HTR-8/SVneo (cell line): ENCODE measurements at places on chromosomes 12 and 14.

DNA sequence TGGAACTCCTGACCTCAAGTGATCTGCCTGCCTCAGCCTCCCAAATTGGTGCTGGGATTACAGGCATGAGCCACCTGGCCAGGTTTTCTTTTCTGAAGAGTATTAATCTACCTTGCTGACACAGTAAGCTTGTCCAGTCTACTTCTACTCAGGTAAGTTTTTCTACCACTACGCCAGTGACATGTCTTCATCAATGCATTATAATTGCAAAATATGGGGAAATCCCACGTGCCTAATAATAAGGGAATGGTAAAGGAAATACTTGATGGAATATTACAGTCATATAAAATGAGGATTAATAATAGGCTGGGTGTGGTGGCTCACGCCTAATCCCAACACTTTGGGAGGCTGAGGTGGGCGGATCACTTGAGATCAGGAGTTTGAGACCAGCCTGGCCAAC is 62.3 kb downstream of the RAB35 start:
- DNase-seq, result no peak

DNA sequence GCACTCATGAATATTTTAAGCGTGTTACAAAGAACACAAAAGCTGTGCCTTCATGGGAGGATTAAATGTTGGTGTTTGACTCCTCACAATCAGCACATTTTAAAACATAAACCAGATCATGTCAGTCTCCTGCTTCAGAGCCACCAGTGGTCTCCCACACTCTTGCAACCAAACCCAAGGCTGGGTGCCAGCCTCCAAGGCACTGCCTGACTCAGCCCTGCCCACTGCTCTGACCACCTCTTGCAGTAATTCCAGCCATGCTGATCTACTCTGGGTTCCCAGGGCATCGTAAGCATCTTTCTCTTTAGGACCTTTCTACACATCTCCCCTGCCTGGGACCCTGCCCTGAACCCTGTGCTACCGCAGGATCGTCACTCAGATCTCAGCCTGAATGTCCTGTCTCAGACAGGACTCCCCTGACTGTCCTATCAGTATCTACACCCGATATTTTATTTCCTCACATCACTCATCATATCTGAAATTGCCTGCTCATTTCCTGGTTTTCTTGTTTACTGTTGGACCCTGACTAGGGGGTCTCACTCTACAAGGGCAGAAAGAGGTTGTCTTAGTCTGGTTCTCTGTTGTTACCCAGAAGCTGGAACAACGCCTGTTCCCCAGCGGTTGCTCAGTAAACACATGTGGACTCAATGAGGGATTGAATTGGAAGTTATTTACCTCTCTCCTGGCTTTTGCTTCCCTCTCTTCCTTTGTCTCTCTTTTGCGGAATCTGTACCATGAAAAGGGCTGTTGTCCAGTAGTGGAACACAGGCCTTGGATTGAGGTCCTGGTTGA is 449.8 kb downstream of the RAD51B start:
- DNase-seq, result no peak

DNA sequence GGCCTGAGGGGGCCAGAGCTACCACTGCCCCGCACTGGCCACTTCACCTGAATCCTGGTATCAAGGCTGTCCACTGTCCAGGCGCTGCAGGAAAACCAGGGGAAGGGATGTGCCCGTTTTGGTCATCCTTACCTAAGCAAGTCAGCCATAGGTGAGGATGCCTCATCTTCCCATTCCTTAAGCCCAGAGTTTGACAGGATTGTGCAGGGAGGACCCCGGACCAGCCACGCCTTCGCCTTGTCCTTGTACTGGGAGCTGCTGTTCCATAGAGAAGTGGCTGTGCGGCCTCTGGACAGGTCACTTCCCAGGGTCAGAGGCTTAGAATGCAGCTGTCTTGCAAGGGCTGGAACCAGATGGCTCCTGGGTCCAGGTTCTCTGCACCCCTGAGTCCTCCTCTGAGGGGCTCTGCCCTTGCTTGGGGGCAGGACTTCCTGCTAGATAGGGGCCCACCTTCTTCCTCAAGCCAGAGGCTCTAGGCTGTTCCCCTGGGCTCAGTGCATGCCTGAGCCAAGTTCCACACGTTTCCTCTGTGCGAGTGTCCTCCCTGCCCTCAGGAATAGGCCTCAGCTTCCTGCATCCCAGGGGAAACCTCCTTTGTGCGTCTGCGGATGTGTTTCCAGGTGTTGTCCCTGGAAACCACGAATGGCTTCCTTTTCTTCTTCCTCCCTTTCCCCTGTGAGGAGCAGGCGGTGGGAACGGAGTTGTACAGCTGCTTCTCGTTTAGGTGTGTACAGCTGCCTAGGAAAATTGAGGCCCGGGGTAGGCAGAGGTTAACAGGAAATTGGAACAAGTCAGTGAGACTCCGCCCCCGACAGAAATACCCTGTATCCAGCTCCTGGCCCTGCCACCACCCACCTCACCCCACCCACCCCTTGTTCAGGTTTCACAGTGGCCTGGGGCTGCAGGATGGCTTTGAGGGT is 54.3 kb upstream of the RIN3 start:
- no peak for DNase-seq

- no peak for DNase-seq
These were observed 873.5 kb upstream of the TMEM132C start for GRCh38 chr12:127393465-127393864.

DNA sequence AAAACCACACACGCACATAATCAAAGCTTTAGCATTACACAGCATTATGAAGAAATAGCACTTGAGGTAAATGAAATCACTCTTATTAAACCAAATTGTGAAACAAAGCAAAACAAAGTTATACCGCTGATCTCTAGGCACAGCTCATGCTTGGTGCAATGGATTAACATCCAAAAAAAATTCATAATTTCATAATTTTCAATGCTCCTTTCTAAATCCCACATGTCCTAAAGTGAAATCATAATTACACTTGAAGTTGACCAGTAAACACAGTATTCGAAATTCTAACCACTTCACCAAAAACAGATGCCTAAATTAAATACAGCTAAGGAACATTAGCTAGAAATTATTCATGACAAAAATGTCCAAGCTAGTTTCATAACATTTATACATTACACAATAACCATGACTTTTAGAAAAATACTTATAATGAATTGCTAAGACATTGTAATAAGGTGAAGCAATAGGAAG is 1.5 kb downstream of the MLH3 start:
- DNase-seq, result no peak

GRCh38 chr12:50123203-50123602 is 11.2 kb downstream of the COX14 start:
- DNase-seq, result no peak

GRCh38 chr12:110688446-110689280 is at the start of gene HVCN1:
TSS of gene HVCN1 (minus strand) at chr12:110689115. CDS start at chr12:110683245, 5,870 bp downstream.
- peak; percentile 26 for DNase-seq

DNA sequence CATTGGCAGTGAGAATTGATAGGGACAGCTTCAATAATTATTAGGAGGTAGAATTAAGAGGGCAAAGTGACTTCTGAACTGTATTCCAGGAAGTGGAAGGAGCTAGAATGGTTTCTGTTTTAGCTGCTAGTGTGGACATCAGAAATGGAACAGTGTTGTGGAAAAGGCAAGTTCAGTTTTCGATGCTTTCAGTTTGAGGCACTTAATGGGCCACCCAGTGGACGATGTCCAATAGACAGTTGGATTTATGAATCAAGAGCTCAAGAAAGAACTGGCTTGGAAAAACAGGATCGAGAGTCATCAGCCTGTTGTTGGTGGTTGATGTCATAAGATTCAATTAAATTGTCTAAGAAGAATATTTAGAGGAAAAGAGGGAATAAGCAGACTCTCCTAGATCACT is 136.3 kb downstream of the DYRK2 start:
- DNase-seq, result no peak

DNA sequence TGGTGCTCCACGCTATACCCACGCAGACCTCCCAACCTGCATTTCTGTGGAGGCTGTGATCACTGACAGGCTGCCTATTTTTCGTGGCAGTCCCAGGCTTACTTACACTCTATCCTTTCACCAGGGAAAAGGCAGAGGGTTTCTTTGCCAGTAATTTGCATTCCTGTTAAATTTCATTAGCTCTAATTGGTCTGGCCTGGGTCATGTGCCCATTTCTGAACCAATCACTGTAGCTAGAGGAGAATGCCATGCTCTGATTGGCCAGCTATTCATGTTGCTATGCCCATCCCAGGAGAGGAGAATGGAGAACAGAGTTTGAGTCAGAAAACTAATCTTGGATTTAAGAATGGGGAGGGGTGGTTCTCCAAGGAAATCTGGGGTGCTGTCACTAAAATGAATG is 43.2 kb upstream of the TUNAR start:
- DNase-seq, result no peak

- peak; percentile 50 for DNase-seq
These were observed at the start of gene CPNE8 for GRCh38 chr12:38905480-38906351. TSS of gene CPNE8 (minus strand) at chr12:38905591. CDS start at chr12:38905534, 57 bp downstream.

DNA sequence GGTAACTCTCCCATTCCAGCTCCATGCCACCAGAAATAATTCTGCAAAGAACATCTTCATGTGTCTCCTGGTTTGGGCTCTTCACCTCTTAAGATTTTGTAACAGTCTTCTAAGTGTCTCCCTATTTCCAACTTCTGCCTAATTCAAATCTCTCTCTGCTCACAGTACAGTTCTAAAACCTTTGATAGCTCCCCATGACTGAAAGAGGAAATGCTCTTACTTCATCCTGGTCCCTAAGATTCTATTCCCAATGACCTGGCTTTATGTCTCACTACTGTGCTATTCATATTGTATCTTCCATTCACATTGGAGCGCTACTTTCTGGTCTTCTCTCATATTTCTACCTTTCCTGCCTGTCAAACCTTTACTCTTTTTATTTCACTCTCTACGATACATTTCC is 1.6 kb downstream of the AMN1 start:
- DNase-seq, result no peak

GRCh38 chr14:50225974-50226297 is 5.4 kb downstream of the SOS2 start:
- DNase-seq, result no peak

DNA sequence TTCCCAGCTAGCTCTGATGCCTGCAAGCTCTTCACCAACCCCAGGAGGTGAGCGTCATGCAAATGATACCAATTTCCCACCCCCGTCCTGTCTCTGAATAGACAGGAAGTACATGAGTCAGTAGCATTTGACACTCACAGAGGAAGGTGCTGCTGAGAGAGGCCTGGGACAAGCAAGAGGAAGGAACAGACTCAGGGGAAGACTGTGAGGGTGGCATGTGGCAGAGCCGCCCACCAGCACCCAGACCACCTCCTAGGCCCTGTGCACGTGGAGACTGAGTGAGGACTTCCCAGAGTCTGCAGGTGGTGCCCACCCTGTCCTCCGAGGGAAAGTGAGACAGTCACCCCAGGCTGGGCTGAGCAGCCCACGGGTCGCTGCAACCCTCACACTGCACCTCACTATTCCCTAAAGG is 199.5 kb upstream of the SFSWAP start:
- peak; percentile 25 for DNase-seq
